NCI-H510A (cell line): ENCODE measurements at places on chromosomes 11 and 22.

DNA sequence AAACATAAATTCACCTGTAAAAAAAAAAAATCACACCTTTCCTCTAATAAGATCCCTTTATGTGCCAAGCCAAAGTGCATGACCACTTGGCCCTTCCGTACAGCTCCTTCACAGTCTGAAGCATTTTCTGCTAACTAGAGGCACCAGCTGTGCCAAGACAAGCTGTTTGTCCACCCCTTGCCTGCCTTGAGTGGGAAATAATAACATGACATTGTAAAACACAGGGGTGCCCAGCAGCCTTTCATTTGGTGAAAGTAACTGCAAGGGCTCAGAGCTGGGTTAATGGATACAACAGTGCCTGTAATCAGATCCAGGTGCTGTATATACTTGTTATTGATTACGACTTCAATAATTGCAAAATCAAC, 59.2 kb downstream of the DDIAS start:
- no peak for DNase-seq

DNA sequence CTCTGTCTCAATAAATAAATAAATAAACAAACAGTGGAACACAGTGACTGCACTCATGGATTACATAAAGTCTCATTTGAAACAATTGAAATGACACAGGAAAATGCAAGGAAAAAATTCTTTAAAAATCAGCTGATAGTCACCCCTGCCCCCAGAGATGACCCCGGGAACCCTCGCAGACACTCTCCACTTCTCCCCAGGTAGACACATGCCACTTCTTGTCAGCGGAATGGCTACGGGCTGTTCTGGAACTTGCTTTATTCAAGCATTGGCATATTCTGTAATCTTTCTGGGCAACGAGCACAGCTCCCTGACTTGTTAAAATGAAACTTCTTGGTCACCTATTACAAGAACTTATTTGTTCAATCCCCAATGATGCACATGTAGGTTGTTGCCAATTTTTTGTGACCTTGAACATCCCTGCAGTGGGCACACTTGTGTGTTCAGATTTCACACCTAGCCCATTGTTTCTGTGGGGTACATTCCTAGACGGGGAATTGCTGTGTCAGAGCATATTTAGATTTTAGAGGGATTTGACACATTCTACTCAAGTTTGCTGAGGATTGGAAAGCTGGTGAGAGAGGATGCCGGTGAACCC, 32.8 kb downstream of the MYEOV start:
- DNase-seq: no peak

DNA sequence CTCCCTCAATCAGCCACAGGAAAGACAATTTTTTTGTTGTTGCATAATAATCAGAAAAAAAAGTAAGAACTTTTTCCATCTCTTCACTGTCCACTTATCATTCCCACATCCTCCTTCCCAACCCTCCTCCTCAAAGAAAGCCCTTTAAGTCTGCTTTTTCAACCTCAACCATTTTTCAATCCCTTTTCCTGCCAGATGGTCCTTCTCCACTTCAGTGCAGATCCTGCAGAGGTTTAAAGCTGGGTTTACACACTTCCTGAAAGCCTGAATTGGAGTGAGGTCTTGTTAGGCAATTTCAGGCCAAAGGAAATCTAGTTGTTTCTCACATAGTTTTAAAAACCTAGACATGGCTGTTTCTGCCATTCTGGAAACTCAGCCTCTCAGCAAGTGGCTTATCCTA, 78.3 kb downstream of the RPL27A start:
- no peak for DNase-seq

DNA sequence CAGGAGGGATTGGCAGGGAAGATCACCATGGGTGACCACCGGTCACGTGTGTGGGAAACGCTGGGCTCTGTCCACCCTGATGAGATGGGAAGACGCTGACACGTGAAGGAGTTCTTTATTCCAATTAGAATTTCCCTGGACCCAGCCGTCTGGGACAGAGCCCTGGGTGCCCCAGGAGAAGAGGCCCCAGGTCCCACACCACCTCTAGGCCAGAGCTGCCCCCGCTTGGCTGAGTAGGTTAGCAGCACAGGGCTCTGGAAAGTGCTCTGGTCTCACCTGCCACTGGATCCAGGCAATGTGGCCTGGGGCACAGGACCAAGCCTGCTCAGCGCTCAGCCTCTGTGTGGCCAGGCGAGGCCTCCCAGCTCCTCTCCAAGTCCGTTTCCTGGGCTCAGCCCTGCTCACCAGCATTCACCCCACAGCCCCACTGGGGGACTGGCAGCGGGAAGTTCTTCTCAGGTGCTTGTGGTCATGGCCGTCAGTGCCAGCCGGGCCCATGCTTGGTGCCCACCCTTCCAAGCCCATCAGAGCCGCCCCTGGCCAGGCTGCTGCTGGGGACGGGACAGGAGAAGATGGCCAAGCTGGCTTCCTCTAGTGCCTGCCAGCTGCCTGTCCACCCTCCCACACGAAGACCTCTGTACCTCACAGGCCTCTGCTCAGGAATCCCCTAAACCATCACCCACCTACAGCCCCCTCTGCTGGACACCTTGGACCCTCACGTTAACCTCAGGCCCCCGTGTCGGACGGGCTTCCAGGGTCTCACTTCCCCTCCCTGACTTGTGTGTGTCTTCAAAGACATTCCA, 62.5 kb upstream of the FGF3 start:
- no peak for DNase-seq

DNA sequence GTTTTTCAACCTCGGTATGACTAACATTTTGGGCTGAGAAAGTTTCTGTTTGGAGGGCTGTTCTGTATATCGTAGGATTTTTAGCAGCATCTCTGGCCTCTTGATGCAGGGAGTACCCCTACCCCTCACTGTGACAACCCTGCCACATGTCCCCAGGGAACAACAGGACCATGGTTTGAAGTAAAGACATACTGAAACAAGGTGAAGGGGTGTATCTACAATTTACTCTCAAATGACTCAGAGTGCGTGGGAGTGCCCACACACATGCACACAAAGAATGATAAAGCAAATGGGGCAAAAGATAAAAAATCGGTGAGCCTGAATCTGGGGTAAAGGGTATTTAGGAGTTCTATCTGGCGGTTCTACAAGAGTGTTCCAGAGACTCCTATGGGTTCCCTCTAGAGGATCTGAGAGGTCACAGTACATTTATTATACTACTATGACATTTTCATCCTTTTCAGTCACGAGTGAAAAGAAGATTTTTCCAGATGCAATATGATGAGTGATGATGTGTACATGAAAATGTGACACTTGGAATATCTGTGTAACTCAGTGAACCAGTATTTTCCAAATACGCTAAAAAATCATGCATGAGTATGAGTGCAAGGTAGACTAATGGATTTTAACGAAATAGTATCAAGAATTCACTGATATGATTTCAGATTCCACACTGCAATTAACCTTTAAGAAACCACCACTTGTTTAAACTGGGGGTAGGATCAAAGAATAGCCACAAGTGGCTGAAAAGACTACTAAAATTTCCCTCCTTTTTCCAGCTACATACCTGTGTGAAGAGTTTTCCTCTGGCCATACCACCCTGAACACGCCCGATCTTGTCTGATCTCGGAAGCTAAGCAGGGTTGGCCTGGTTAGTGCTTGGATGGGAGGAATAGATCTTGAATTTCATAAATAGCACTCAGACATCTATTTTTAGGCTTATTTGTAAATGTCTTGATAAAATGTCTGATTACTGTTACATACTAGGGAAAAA, 56.3 kb upstream of the YPEL1 start:
- DNase-seq: no peak

DNA sequence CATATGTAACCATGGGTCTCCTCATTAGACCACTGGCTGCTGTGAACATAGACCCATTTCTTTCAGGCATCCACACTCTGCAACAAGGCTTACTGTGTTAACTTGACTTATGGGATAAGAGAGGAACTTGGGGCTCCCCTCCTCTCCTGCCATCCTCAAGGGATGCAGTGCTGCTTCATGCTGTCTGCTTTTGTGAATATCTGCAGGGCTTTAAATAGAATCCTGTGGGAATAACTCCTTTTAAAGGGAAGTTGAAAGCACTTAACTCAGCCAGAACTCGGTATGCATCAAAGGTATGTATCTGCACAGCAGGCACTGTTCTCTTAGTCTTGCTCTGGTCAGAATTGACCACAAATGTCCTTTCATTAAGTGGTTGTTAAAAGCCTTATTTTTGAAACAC, 222.5 kb upstream of the KIRREL3 start:
- DNase-seq: no peak
